ENCODE measurements at places on chromosomes 5 and 9.

DNA sequence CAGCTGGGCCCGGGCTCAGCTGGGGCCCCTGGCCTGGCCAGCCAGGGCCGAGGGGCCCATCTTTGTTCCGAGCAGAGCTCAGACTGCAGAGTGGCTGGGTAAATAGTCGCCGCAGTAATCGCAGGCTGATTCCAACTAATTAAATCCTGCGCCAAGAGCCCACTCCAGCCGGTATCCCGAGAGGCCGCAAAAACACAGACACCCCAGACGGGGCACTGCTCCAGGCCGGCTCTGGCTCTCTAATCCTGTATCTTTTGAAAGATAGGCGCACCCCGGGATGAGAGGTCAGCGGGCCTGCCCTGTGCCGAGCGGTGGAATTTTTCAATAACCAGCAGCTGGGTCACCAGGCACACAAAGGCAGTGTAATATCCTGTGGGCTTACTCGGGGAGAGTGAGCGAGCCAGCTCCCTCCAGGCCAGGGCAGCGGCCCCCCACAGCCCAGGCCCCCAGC lies 57.7 kb downstream of the LMX1B start:
- DNase-seq = peak; percentile 53

DNA sequence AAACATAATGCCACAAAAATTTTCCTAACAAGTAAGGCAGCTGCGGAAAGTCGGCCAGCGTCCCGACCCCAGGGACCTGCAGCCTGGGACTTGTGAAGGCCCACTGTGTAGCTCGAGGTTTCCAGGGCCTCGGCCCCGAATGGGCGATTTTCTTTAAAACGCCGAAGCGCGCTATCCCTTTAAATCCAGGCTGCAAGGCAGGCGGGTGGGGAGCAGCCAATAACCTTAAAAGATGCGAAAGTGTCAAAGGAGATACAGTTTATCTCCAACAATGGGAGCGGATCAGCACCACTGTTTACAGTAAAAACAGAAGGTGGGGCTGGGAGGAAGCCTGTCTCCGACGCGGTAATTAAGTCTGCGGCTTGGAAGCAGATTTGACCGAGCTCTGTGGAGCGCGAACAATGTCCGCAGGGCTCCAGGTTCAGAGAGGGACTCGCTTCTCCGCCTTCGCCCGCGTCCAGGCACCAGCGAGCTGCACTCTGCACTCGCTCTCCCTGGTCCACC lies 1.7 kb upstream of the ZSWIM6 start:
- peak; percentile 72 for DNase-seq

- DNase-seq = no peak
These were observed 50.9 kb upstream of the PTPDC1 start for GRCh38 chr9:94033383-94033782.

DNA sequence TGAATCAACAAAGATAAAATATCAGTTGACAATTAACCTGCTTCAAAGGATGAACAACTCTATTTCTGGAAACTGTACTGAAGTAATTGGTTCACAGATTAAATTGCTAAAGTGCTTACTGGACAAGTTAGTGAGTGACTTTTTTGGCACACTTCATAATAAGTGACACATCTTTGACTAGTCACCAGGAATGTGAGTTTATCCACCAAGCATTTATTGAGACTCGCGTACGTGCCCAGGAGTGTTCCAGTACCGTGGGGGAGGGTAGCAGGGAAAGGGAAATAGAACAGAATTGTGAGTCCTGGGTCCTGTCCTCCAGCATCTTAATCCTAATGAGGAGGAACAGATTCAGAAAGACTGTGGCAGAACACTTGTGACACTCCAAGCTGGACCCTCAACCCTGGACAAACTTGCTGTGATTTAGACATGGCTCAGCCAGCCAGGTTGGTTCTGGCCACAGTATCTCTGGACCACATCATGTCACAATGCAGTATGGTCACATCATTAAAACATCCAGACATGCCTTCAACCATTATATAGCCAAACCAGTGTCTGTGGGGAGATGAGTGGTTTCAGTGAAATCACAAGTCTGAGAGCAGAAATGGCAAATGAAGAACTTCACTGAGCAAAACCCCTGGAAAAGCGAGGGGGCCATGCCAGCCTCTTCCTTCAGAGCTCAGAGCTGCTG lies 623.1 kb downstream of the BNC2 start:
- DNase-seq = no peak

- DNase-seq = no peak
These were observed 81.3 kb downstream of the ANKRD33B start for GRCh38 chr5:10645146-10645545.

GRCh38 chr9:14936491-14936890 lies 26.3 kb upstream of the FREM1 start:
- no peak for DNase-seq

GRCh38 chr9:132662152-132662945 lies 7.4 kb downstream of the DDX31 start:
- DNase-seq = no peak

GRCh38 chr5:51018423-51018822 lies 352.0 kb downstream of the PARP8 start:
- no peak for DNase-seq

GRCh38 chr9:121753802-121754654 lies 102.6 kb downstream of the DAB2IP start:
- no peak for DNase-seq

DNA sequence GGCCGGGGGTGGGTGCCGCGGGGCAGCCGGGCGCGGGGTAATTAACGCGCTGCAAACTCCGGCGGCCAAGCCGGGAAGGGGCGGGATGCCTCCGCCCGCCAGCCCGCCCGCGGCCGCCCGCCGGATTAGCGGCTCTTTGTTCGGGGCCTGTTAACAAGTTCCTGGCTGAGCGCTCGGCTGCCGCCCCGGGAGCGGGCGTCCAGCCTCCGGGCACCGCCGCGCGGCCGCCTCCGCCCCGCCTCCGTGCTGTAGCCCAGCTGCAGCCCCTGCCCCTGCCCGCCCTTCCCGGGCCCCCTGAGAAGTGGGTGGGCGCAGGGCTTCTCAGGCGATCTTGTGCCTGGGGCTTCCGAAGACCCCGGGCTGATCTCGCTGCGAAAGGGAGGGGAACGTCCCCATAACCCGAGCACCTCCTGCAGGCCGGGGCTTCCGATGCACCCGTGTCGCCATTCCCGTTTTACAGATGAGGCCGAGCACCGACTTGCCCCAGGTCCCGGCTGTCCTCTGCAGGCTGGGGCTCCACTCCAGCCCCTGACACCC lies 7.5 kb downstream of the UNC5A start:
- DNase-seq = no peak
